ENCODE measurements at places on chromosomes 3 and 15.

DNA sequence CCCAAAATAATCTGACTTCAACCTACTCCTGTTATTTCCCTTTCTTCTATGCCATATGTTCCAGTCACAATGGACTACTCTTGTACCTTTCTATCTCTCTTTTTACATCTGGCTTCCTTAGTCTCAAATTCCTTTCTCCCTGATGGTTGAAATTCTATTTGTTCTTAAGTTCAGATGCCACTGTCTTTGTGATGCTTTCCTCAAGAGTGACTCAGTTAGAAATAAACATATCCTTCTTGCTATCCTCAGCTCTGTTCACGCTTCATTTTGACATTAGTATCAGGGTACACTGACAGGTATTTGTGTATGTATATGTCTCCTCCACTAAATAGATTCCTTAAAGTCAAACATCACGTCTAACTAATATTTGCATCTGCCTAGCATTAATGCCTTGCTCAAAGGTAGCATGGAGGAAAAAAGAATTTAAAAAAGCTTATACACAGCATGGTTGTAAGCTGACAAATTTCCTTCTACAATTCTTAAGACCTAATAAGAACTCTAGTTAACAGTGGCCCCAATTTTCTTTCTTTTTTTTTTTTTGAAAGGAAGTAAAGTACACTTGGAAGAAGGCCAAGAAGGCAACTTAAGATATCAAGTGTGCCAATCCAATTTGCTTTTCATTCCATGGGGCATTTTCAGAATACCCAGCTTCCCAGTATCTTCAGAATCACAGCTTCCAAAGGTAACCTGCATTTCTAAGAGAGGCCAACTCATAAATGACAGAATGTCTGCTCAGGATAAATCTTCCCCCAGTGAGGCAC is 58.0 kb downstream of the CHAC1 start:
- no peak for DNase-seq

- DNase-seq = no peak
Observed at GRCh38 chr15:78663703-78664102, 22.7 kb upstream of the CHRNB4 start.

- DNase-seq = no peak
Observed at GRCh38 chr3:65636326-65636725, 402.4 kb downstream of the MAGI1 start.

- no peak for DNase-seq
Observed at GRCh38 chr15:77631745-77632533, 773 bp downstream of the LINGO1 start.

DNA sequence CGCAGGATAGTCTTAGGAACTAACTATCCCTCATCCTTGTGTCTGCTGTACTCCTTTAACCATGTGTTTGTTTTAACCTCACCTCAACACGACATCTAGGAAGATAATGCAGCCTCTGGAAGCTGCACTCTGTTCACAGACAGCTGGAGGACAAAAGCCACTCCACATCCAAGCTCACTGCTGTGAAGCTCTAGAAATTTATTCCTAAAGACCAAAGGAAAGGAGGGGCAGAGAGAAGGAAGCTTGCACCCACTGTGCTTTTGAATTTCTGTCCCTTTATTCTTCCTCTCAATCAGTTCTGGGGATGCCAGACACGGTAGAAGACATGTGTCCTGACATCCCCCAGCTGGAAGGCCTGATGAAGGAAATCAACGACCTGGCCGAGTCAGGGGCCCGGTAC is 182.9 kb upstream of the CHRM5 start:
- DNase-seq = no peak

DNA sequence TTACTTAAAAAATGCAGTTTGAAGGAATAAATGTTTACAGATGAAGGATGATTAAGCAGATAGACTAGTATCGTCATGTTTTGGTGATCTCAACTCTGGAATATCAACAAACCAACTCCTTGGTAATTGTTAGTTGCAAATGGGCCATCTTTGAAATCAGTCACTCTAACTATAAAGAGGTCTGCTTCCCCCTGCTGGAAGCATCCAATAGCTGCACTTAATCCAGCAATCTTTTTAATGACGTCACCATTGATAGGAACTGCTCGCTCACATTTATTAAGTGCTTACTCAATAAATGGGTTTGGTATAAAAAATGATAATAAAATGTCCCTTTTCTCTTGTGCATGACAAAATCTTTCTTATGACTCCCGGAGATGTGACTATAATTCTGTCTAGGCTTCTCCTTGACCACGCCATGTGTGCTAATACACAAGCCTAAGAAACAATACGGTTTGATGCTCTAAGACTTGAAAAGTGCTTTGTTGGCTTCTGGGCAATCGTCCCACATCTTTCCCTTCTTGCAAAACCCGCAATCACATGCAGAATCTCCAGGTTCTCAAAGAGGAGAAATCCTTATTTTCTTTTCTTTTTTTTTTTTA is 227.6 kb upstream of the POU1F1 start:
- DNase-seq = no peak

DNA sequence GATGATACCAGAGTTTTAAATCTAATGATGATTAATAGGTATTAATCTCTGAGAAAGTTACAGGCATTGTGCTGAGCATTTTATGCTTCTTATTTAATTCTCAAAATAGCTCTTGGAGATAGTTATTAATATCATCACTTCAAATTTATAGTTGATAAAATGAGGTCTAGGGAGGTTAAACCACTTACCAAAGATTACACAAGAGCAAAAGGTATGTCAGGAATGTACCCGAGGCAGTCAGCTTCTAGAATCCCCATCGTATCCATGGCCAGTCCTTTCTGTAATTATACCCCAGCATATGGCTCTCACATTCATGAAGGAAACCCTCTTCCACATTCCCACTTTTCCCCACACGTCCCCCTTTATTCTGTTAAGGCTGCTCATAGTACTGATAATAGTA is 421.3 kb downstream of the PYDC2 start:
- no peak for DNase-seq

- DNase-seq = no peak
Observed at GRCh38 chr3:81378552-81379293, 382.7 kb downstream of the GBE1 start.

DNA sequence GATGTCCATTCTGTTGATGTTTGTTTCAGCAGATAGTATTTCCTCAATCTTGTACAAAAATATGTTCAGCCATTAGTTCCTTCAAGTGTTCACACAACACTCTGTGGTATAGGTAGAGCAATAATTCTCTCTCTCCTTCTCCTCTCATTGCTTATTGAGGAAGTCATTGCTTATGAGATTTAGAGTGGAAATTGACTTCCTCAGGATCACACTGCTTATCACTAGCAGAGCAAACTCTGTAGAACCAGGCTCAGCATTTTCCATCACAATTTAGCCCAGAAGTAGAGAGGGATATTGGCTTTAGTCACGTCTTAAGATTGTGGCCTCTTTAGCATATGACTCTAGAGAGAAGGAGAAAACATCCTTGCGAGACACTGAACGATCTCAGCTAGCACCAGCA is 31.2 kb downstream of the RAB11A start:
- no peak for DNase-seq

- DNase-seq = no peak
Observed at GRCh38 chr15:68277131-68277602, 378 bp upstream of the FEM1B start.

GRCh38 chr3:173690542-173691180 is 293.1 kb downstream of the NLGN1 start:
- DNase-seq = no peak

GRCh38 chr3:30607032-30607833 is 832 bp downstream of the TGFBR2 start:
- peak; percentile 65 for DNase-seq

DNA sequence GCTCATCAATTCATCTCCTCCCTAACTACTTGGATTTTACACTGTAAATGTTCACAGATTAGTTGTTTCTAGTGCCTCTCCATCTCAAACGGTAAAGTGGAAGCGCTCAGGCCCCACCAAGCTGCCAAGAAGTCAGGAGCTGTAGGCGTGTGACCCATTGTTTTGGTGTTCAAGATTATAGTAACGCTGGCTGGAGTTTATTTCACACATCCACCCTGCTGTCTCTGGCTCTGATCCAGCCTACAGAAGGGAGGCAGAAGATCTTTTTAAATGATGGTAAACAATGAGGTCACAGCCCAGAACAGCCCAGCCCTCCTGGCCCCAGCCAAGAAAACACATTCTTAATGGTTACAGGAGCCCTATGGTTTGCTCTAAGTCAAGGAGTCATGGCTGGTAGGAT is 25.7 kb upstream of the GALNT15 start:
- DNase-seq = no peak
